Fibroblast of villous mesenchyme (primary cell): ENCODE measurements at places on chromosomes 3 and 15. TPM values are rescaled to one million over a fixed set of nuclear protein-coding genes. Genes with fewer than 3 reads are reported as not detected.
A peak's percentile ranks its signal among the peaks of the same experiment; 100 is the strongest.

GRCh38 chr3:170701696-170702678, 116.1 kb upstream of the SLC7A14 start:
- peak; percentile 50 for DNase-seq

The ATP13A5 gene
- not detected in 2 replicates for total RNA-seq

DNA sequence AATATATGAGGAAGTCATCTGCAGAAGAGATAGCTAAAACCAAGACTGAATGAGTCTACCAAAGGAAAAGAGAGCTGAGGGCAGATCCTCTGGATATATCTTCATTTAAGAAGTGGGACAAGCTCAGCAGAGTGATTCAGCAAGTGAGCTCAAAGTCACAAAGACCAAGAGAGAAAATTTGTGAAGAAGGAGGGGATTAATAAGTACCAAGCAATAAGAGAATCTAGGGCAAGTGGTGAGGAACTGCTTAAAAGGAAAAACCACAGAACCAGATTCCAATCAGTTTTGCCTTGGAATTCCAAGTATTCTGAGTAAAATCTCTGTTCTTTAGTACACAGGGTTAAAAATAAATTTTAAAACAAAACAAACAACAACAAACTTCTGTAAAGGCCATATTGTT, 3.6 kb downstream of the EHHADH start:
- DNase-seq: peak; percentile 8

DNA sequence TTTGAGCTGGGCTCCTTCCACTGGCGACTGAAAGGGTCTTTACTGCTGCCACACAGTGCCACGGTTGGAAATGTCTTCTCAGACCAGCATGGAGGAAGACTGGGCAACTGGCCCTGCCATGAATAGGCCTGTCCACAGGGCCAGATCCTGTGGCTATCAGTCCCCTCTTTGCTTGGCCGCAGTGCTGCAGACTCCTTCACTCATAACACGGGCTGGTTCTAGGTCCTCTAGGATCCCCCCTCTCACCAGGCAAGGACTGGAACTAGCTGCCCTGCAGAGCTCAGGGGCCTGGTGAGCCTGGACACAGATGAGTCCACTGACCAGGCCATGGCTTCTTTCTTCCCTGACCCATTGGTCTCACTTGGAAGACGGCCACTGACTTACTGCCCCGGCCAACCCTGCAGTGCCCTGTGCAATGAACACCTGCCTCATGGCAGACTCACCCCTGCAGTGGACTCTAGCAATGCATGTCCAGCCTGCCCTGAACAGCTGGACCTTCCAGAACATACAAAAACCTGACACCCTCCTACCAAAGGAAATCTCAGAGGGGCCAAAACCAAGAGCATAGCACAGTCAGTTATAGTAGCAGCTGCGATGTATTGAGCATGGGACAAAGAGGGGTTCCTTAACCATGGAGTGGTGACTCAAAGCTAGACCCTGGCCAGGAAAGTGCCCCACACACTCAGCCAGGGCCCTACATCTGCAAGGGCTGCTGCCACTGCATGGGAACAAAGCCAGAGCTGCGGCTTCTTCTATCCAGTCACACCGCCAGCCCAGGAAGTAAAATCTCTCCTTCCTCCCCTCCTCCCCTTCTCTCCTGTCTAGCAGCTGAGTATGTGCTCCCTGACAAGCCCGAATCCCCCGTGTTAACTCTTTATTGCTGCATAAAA, 72.1 kb upstream of the ITGA11 start:
- DNase-seq: peak; percentile 28

DNA sequence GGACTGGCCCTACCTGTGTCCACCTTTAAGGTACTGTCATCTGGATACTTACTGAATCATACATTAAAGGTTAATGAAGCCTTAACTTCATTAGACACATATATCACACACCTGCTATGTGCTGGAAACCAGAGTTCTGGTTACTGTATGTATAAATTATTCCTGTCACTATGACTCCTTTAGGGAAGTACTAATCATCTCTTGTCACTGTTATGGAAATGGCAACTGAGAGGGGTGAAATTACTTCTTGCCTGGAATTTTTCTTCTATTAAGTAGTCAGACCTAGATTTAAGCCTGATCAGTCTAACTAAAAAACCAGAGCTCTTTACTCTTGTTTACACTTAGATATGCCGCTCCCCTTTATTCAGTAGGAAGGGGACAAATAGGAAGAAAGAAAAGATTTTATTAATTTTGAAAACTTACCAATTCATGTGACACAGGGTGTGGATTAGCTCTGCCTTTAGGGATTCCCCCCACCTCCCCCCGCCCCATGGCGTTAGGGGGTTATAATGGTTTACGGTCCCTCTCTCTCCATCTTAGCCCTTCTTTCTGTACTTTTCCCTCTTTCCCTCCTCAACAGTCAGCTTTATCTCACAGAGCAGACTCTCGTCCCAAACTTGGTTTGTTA, 152.5 kb downstream of the KLHL25 start:
- no peak for DNase-seq

DNA sequence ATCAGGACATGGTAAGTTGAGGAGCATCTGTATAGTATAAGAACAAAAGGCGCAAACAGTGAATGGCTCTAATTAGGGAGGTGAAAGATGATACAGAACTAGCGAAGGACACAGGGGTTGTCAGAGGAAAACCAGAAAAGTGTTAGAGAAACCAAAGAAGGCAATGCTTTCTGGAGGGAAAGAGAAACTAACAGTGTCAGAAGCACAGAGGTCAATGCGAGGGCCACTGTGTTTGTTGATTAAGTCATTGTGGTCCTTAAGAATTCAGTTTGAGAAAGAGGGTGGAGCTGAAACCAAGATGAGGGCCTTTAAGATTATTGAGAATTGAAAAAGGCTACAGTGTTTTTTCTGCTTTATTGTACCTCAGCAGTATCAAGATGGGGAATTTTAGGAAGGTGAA, 28.8 kb downstream of the ATG7 start:
- peak; percentile 80 for DNase-seq

The TRH gene
- not detected in 2 replicates for total RNA-seq

DNA sequence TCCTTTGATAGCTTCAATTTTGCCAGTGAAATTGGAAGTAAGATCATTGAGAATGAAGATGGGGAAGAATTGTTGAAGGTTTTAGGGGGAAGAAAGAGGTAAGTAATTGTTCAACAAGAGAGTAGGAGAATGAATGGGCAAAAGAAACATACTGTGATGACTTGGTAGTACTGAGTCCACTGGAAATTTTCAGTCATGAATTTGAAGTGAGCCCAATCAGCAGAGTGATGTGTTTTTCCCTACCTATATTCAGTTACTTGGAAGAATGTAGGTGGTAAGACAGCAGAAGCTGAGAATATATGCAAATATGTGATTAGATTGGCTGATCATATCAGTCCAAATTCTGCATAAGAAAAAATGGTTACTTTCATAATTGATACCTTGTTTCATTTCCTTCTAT, 569.6 kb downstream of the AGBL1 start:
- no peak for DNase-seq

DNA sequence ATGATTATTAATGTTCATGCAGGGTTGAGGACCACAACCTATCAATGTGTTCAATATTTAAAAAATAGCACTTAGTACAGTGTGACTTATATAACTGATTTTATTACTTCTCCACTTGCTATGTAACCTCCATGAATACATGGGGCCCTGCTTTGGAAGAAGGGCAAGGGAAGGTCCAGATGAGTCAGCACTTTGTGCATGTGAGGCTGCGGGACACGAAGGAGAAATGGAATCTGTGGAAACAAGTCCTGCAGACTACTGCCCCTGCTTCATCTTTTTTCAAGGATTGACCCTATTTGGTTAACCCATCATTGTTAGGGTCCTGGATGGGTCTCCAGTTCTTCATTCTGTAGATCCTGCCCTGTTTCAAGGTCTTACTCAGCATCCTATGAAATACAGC, 1.6 kb downstream of the NXPE3 start:
- peak; percentile 89 for DNase-seq

The HIGD2B gene
- 0.32 and 0.43 TPM in 2 replicates for total RNA-seq

The CNTN4 gene
- total RNA-seq: 6.9 and 9.0 TPM in 2 replicates

DNA sequence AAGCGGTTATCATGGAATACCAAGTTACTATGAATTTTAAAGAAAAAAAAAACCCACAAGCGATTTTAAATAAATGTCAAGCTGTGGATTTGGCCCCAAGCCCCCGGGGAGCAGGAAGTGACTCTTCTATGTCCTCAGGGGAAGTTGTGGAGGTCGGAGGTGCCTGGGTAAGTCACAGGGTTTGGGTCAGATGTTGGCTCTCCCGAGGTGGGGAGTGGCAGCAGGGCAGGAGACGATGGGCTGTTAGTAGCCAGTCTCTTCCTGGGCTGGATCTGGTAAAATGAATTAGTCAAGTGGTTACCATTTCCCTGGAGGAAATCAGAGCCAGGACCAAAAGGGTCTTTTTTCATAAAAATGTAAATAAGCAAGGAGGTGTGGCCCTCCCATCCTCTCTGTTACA, 316.7 kb downstream of the TLE3 start:
- no peak for DNase-seq

The CCDC33 gene
- total RNA-seq: 0.86 and 1.9 TPM in 2 replicates

DNA sequence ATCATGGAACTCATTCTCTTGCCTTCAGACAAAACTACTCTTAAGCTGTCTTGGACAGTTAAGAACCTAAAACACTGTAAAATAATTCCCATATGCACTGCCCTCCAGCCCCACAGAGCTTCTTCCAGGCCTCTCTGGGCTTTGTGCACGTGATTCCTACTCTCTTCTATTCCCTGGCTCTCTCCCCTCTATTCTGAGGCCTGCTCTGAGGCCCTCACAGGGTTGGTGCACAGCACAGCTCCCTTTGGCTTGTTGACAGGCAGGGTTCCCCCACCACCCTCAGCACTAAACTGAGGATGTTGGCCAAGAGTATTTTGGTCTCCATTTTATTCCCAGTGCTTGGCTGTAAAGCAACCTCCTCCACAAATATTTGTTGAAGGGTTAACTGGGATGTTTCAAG, 13.5 kb downstream of the MRPL46 start:
- DNase-seq: no peak

DNA sequence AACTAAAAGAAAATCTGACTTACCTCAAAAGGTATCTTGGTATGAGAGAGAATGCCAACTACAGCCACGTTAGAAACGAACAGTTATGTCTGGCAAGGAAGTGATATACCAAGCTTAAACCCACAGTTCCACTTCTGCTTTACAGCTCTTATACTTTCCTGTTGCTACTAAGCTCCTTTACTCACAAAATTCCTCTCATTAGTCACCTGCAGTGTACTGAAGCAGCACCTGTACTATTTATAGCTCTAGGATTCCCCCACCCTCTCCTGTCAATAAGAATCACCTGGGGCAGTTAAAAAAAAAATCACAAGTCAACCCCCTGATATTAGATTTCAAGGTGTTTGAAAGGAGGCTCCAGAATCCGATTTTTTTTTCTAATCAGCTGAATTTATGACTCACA, 2.9 kb upstream of the TMEM266 start:
- no peak for DNase-seq

The ILDR1 gene
- total RNA-seq: not detected in 2 replicates

The LRTM1 gene
- total RNA-seq: not detected in 2 replicates

GRCh38 chr3:197809356-197810020, 18.4 kb downstream of the LRCH3 start:
- peak; percentile 74 for DNase-seq

The CPN2 gene
- total RNA-seq: not detected in 2 replicates

GRCh38 chr3:146715170-146715569, 110.0 kb upstream of the PLSCR5 start:
- DNase-seq: peak; percentile 13

DNA sequence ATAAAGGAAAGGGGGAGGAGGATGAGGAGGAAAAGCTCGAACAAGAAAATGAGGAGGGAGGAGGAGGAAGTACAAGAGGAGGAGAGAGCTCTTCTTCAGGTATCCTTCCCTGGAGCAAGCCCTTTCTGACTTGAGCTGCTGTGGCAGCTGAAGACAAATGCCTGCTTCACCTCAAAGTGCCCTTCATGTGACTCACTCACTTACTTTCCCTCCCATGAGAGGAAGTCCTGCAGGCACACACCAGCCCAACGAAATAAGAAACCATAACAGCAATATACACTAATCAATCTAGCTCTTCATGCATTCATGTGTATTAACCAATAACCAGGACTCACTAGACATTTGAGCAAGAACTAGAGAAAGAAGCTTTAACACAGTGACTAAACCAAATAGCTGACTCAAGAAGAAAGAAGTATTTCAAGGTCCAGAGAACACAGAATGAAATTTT, 251.9 kb downstream of the IGSF11 start:
- no peak for DNase-seq

- DNase-seq: no peak
Measured at GRCh38 chr15:26231096-26231495, 368.0 kb upstream of the ATP10A start.

The UPK1B gene
- total RNA-seq: 0.32 and 2.2 TPM in 2 replicates

GRCh38 chr15:40441565-40442531, 1.1 kb downstream of the BAHD1 start:
- DNase-seq: no peak

GRCh38 chr15:67761343-67761742, 64.0 kb upstream of the SKOR1 start:
- DNase-seq: no peak

The TOMM70 gene
- total RNA-seq: 47.4 and 65.2 TPM in 2 replicates

- DNase-seq: no peak
Measured at GRCh38 chr3:30286811-30287210, 319.6 kb upstream of the TGFBR2 start.

- DNase-seq: no peak
Measured at GRCh38 chr15:68775236-68775577, 45.5 kb downstream of the ANP32A start.

The SAMD7 gene
- total RNA-seq: not detected in 2 replicates

DNA sequence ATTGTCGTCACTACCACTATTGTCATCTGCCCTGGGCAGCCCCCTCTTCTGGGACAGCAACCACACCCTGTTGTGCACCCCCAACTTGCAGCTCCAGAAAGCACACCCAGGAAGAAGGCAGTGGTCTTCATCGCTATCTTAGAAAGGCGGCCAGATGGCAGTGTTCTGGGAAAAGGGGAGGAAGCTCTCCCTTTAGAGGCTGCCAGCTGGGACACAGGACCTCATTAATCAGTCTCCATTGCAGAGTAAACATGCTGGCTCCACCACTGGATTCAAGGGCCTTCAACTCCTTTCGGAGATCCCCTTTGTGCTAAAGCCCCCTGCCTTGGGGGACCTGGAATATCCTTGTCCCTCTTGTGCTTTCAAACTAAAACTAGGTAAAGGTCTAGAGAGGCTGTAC, 199.3 kb upstream of the LINGO1 start:
- no peak for DNase-seq

- DNase-seq: no peak
Measured at GRCh38 chr3:18228060-18228459, 197.1 kb downstream of the SATB1 start.

The MINAR1 gene
- total RNA-seq: 1.3 and 2.3 TPM in 2 replicates

DNA sequence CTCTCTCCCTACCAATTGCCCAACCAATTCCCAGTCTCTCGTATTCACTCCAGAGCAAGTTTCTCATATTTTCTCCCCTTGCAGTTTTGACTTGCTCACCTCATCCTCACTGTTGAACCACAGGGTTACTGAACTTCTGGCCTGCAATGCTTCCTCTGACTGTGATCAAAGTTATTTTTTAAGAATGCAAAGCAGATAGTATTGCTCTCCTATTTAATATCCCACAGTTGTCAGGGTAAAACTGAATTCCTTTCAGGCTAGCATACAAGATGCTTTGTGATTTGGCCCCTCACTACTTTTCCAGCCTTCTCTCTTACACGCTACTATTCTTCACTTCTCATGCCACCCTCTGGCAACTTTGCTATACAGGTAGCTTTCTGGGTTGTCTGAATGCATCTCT, 80.9 kb downstream of the LRRFIP2 start:
- no peak for DNase-seq
